ENCODE measurements at places on chromosomes 3 and 15.

DNA sequence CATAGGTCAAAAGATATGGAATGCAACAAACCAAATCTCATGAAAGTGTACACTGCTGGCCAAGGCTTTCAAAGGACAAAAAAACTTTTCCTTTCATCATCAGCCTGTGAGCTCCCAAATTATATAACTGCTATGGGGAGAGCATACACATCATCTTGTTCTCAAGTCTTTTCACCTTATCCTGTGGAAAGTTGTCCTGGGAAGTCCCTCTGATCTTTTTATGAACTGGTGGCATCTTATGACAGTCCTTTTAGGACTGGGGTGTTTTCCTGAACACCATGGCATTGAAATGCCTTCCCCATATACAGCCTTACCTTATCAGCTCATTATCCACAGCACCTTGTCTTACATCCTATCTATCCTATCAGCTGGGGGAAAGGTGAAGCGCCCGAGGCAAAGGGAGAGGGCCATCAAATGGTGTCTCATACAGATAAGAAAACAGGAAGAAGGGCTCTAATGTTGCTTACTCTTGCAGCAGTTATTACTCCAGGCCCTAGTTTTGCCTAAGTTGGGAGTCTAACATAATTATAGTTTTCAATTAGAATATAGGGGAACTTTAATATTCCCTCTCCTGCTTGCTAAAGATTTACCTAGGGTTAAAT lies 61.5 kb upstream of the GOLIM4 start:
- DNase-seq = no peak

DNA sequence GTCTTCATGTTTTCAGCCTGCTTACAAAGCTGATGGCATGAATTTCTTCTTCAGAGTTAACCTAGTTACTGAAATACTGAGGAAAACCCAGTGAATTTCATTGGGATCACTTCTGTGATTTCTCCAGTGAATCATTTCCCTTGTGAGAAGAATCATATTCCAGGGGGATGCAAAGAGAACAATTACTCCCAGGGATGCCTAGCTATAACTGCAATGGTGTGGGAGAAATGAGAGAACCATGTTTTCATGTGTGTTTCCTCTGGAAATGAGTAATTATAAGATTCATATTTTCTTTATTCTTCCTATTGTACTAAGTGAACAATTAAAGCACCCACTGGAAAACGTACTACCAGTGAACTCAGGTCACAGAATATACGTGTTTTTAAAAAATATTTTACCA lies 485.4 kb downstream of the GRM7 start:
- no peak for DNase-seq

DNA sequence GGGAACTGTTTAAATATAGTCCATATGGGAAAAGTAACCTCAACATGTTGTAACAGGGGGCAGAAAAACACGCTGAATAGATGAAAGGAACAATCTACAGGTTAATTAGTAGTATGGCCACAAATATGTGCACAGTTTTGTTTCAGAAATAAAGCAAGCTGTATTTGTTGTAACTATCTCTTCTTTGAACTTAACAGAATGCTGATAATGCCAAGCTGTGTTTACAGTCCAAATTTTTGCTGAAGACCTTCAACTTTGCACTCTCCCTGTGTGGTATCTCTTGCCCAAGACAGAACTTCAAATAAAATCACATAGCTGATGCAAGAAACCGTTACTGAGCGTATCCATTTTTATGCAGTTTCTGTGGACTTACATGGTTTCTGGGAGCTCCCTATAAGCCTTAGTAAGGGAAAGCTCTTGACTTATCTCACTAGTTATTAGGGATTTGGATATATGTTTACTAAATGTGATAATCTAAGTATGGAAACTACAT lies 425.4 kb upstream of the TPRG1 start:
- DNase-seq = no peak

DNA sequence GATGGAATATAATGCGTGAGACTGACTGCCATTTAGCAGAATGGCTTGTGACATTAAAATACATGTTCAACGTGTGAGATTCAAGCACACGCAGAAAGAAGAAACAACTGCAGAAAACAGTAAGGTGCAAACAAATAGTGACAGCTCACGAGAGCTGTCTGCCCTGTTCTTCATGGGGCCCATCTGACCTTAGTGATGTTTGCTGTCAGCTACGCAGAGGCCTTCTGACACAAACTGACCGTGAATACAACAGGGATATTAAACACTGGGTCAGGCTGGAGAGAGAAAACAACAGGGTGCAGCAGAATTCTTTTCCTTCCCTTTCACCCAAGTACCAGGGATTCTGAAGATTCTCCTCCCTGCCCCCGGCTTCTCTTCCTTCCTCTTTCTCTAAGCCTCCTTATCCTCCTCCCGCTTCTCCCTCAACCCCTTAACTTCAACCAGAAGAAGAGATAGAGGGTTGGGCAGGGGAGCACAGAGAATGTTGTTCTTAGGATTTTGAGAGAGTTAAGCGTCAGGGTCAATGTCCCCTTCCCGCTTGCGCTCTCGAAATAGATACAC lies 2.1 kb downstream of the TNFAIP8L3 start:
- DNase-seq = no peak

GRCh38 chr15:57288926-57289580 lies 87.3 kb upstream of the CGNL1 start:
- no peak for DNase-seq

DNA sequence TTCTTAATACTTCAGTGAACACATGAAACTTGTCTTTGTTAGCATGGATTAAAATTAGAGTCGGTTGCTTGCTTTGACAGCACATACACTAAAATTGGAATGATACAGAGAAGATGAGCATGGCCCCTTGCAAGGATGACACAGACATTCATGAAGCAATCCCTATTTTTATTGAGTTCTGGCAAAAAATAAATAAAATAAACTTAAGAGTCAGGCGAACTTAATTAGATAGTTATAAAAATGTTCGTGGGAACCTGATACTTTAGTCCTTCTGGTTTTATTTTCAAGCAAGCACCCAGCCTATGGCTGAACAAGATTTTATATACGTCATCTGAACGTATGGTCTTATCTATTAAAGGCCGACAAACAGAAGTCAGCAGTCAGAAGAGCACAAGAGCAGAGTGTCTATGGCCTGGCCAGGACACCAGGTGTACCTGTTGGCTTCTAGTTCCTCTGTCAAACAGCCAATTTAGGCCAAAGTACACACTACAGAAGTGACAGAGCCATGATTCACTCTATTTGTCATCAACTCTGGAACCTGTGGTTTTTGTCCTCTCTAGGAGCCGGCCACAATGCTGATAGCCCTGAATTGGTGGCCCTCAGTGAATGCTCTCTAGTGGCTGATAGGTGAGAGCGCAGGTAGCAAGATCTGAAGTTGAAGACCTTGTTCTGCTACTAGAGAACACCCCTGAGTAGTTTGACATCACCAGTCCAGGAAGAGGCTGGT lies 64.3 kb downstream of the LEO1 start:
- DNase-seq = no peak

- DNase-seq = no peak
Measured at GRCh38 chr3:1374471-1374870, 281.6 kb downstream of the CNTN6 start.

- DNase-seq = no peak
Measured at GRCh38 chr3:101131767-101132166, 138.5 kb upstream of the ABI3BP start.

DNA sequence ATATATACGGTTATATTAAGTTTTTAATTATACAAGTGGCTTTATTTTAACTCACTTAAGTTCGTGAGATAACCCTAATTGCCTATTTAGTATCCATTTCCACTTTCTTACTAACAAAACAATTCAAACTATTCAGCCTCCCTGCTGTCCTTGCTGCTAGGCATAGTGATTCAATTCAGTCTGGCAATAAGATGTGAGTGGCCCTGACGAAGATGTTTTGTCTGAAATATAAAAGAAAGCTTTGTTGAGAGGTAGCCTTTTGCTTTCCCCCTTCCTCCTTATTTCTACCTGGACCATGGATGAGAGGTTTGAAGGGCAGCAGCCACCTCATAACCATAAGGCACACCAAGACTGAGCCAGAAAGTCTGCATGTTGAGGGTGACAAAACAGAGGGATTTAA lies 89.3 kb upstream of the TRIM42 start:
- no peak for DNase-seq

- DNase-seq = peak; percentile 21
Measured at GRCh38 chr15:98954411-98954810, 53.2 kb downstream of the PGPEP1L start.

Data from NCI-H1092 treated with DMSO at 0.1 percent for 48 hours (cell line).